Endothelial cell of umbilical vein (primary cell): ENCODE measurements at places on chromosomes 6 and 20. TPM values are rescaled to one million over a fixed set of nuclear protein-coding genes. Genes with fewer than 3 reads are reported as not detected.
A peak's percentile ranks its signal among the peaks of the same experiment; 100 is the strongest.

GRCh38 chr6:141413196-141413595 is 719.5 kb upstream of the GJE1 start:
- no peak overlapping the region for H3K4me3 ChIP-seq
- H3K4me1 ChIP-seq: no peaks in the 10 kb centered on the region
- no peak for DNase-seq

GRCh38 chr6:41022294-41022693 is 16.7 kb downstream of the UNC5CL start:
- no peak overlapping the region for H3K27ac ChIP-seq
- peak; percentile 51 for DNase-seq
- H3K27me3 ChIP-seq: peaks cover 2% of the 10 kb centered on the region
- H3K4me3 ChIP-seq: no peak overlapping the region
- no peaks in the 10 kb centered on the region for H3K36me3 ChIP-seq

The MROH8 gene
- total RNA-seq: 1.5 and 2.7 TPM in 2 replicates

DNA sequence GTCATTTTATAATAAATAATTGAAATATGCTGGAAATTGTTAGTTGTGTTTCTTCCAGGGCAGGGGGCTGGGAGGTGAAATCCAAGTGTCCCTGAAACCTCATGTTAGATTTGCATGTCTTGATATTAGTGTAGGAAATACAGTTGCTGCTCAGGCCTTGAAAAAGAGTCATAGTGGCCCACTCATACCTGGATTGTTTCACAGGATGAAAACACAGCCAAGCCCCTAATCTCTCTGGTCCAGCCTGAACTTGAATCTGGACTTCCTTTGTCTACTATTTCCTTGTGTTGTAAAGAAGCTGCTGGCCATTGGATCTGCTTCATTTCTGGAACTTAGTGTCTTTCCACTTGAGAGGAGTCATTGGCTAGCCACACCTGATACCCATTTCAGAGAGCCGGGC is 108.8 kb upstream of the JARID2 start:
- H3K27me3 ChIP-seq: no peaks in the 10 kb centered on the region
- H3K27ac ChIP-seq: no peak overlapping the region
- H3K36me3 ChIP-seq: no peaks in the 10 kb centered on the region
- DNase-seq: no peak
- no peaks in the 10 kb centered on the region for H3K4me1 ChIP-seq

GRCh38 chr6:25302151-25302550 is 23.0 kb downstream of the CARMIL1 start:
- DNase-seq: no peak
- H3K4me3 ChIP-seq: no peak overlapping the region
- no peaks in the 10 kb centered on the region for H3K36me3 ChIP-seq
- peaks cover 3% of the 10 kb centered on the region for H3K27me3 ChIP-seq
- no peaks in the 10 kb centered on the region for H3K4me1 ChIP-seq

GRCh38 chr20:50982363-50982762 is 23.7 kb downstream of the MOCS3 start:
- no peak for DNase-seq
- no peaks in the 10 kb centered on the region for H3K4me1 ChIP-seq
- no peak overlapping the region for H3K27ac ChIP-seq

The MPIG6B gene
- not detected in 2 replicates for total RNA-seq

DNA sequence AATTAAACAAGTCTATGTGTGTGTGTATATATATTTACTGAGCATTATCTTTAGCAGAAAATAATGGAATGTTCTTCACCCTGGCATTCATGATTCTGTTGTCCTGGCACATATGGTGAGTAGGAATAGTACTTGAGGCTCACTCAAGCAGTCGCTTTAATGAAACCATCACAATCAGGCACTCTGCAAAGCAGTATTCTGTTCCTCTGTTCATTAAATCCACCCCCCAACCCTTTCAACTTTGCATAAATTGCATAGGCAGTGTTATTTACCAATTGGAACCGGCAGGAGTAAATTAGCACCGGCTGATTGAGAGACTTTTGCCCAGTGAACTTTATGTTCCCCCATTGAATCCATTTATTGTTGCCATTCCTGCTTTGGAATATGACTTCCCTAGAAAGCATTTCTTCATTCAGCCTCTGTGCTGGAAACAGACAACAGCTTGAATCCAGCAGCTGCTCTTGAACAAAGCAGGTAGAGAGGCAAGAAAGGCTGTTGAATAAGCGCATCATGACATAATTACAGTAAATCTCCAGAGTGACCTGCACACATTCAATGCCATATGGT is 268.0 kb upstream of the RNF217 start:
- H3K4me1 ChIP-seq: no peaks in the 10 kb centered on the region
- H3K27ac ChIP-seq: no peak overlapping the region
- no peaks in the 10 kb centered on the region for H3K27me3 ChIP-seq
- H3K4me3 ChIP-seq: no peak overlapping the region

The ABHD16B gene
- not detected in 2 replicates for total RNA-seq

DNA sequence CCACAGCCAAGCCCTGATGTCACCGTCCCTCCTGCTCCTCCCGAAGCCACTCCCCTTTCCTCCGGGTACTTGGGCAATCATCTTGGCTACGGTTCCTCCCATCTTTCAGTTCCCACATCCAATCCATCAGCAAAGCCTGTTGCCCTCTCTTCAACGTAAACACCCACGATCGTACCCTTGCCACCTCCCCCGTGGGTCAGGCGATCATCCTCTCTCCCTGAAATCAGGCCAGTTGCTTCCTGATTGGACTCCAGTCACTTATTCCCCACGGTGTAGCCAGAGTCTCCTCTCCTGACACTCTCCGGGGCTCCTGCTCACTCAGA is 44.5 kb downstream of the SULF2 start:
- no peak overlapping the region for H3K4me3 ChIP-seq
- DNase-seq: no peak
- no peaks in the 10 kb centered on the region for H3K27me3 ChIP-seq
- H3K36me3 ChIP-seq: no peaks in the 10 kb centered on the region
- no peak overlapping the region for H3K27ac ChIP-seq
